Cardiac muscle cell (in vitro differentiated cells and primary cell): ENCODE measurements at places on chromosomes 1 and 21. TPM values are rescaled to one million over a fixed set of nuclear protein-coding genes. Genes with fewer than 3 reads are reported as not detected.
A peak's percentile ranks its signal among the peaks of the same experiment; 100 is the strongest.

LCE3E gene
- not detected in 2 replicates for total RNA-seq

LENEP gene
- not detected in 2 replicates for total RNA-seq

ALX3 gene
- 0.11 and 1.1 TPM in 2 replicates for total RNA-seq

CD101 gene
- total RNA-seq, result 0.56 and 0.92 TPM in 2 replicates

NR0B2 gene
- 3.3 and 3.9 TPM in 2 replicates for total RNA-seq

FGR gene
- not detected in 2 replicates for total RNA-seq

DNA sequence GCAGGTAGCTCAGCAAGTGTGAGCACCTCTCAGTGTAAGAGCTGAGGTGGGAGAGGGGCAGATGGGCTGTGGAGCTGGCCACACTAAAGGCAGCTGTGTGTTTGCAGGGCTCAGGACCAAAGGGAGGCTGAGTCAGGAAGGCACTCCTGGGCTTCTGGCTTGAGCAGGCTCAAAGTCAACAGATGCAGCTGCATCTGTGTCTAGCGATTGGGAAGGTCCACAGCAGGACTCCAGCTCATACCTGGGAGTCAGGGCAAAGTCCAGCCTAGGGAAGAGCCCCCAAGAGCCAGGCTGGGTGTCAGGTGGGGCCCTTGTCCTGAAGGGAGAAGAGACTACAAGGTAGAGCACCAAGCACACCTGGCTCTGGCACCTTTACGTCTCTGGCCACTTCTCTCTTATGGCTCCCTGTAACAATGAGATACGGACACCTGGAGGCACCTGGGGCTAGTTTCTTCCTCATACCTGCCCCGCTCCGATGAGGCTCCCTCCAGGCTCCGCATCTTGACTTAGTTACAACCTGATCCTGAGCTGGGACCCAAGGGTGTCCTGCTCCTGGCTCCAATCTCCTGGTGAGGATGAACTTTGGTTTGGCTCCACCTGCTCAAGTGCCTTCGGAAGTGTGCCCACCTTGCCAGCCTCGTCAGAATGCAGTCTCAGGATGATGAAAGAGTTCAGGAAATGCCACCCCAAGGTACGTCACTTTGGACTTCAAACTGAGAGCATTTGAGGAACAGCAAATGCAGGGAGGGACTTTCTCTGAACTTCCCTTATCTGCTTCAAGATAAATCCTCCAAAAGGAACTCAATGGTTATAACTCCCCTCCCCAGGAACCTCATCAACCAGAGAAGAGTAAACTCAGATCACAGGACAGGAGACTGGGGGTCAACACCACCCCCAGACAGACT is 21.5 kb upstream of the SLC2A1 start:
- no peaks in the 10 kb centered on the region for H3K4me1 ChIP-seq
- no peak overlapping the region for H3K4me3 ChIP-seq
- no peak for DNase-seq
- no peak overlapping the region for H3K27ac ChIP-seq
- H3K27me3 ChIP-seq, result no peaks in the 10 kb centered on the region

DNA sequence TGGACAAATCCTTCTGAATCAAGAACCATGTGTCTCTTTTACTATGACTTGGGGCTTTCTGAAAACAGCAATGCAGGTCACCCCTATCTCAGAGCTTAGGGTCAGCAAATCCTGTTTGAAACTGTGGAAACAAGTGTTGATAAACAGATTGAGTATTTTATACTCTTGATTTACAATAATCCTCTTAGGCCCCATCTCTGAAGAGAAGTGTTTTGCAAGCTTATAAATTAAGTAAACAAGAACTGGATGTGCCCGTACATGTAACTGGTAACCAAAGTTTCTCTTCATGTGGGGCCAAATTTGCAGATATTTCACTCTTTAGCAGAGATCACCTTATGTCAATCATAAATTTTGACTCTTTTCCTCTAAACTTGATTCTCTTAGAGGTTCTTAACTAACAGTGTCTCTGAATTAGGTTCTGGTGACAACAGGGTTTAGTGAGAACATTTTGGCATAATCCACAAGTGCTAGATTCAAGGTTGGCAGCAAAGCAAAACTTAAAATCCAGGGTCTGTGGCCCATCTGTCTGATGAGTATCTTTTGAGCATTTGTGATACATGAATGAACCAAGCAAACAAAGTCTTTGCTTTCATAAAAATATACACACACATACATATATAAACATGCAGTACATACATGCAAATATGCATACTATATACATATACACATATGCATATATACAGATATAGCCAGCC is 183.0 kb upstream of the HOOK1 start:
- DNase-seq, result no peak
- no peaks in the 10 kb centered on the region for H3K36me3 ChIP-seq
- no peaks in the 10 kb centered on the region for H3K4me1 ChIP-seq
- H3K27ac ChIP-seq, result no peak overlapping the region
- no peak overlapping the region for H3K4me3 ChIP-seq
- H3K27me3 ChIP-seq, result no peaks in the 10 kb centered on the region

DNA sequence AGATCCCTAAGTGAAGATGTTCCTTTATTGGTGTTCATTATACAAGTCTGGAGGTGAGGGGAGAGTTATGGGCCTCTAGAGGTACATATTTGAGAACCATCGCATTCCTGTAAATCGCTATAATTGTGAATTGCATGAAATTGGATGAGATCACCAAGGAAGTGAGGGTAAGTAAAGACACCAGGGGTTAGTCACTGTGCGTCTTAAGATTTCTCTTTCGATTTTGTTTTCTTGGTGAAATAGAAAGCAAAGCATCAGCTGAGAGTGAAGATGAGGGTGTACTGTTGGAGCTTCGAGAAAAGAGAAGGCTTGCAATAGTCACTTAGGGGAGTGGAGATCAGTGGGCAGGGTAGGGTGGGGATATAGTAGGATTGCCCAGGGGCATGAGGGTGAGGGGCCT is 82.1 kb downstream of the RAVER2 start:
- DNase-seq, result no peak
- no peak overlapping the region for H3K4me3 ChIP-seq
- no peak overlapping the region for H3K27ac ChIP-seq
- no peaks in the 10 kb centered on the region for H3K36me3 ChIP-seq
- peaks cover 11% of the 10 kb centered on the region for H3K4me1 ChIP-seq
- H3K27me3 ChIP-seq, result no peaks in the 10 kb centered on the region

DNA sequence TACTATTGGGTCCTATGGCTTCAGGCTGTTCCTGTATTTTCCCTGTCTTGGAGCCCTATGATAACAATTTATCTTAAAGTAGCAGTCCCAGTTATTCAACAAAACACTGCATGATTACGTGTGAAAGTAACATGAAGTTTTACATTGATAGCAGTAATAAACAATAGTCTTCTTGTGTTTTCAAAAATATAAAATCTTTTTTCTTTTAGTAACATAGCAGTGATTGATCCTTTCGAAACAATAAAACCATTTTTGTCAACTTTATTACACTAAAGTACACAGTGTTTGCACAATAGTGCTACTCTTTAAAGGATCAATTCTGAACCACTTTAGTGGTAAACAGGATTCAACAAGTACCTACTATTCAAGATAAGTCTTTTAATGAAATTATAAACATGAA is 90.6 kb downstream of the GPATCH2 start:
- no peak overlapping the region for H3K27ac ChIP-seq
- H3K4me3 ChIP-seq, result no peak overlapping the region
- H3K36me3 ChIP-seq, result no peaks in the 10 kb centered on the region
- DNase-seq, result no peak
- no peaks in the 10 kb centered on the region for H3K27me3 ChIP-seq
- H3K4me1 ChIP-seq, result no peaks in the 10 kb centered on the region

DNA sequence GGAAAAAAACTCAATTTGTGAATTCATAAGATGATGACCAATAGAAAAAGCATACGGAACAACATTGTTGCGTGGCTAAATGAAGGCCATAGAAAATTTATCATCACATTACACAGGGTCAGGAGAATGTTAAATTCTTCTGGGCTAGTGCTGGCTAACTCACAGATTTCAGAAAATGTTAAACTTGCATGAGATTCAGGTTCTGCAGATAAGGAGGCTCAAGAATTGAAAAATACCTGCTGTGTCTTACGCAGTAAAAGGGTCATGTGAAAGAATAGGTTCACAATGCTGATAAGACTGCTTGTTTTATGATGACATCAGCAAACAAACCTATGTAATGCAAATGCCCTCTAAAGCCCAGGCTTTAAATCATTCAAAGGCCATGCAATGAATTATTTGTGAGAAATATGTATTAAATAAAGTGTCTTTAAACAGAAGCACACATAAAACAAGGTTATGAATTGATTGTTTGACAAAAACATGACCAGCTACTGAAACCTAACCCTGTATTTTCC is 378.8 kb downstream of the USP25 start:
- DNase-seq, result no peak
- H3K27me3 ChIP-seq, result no peaks in the 10 kb centered on the region
- H3K36me3 ChIP-seq, result no peaks in the 10 kb centered on the region
- H3K4me1 ChIP-seq, result peaks cover 17% of the 10 kb centered on the region
- no peak overlapping the region for H3K27ac ChIP-seq
- no peak overlapping the region for H3K4me3 ChIP-seq

DNA sequence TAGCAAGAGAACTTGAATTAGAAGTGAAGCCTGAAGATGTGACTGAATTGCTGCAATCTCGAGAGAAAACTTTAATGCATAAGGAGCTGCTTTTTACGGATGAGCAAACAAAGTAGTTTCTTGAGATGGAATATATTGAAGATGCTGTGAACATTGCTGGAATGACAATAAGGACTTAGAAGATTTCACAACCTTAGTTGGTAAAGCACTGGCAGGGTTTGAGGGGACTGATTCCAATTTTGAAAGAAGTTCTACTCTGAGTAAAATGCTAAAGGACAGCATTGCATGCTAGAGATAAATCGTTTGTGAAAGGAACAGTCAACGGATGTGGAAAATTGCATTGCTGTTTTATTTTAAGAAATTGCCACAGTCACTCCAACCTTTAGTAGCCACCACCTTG is 69.5 kb downstream of the GDAP2 start:
- peaks cover 10% of the 10 kb centered on the region for H3K4me1 ChIP-seq
- no peak overlapping the region for H3K27ac ChIP-seq
- no peaks in the 10 kb centered on the region for H3K27me3 ChIP-seq
- no peak for DNase-seq

DNA sequence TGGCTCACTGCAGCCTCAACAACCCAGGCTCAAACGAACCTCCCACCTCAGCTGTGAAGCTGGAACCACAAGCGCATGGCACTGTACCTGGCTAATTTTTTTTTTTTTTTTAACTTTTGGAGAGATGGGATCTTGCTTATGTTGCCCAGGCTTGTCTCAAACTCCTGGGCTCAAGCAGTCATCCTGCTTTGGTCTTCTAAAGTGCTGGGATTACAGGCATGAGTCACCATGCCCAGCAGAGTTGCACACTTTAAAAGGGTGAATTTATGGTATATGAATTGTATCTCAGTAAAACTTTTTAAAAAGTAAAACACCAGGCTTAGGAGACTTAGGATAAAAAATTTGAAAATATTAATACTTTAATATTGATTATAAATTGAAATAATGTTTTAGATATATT is 99.1 kb downstream of the CLEC20A start:
- H3K4me1 ChIP-seq, result peaks cover 9% of the 10 kb centered on the region
- H3K4me3 ChIP-seq, result no peak overlapping the region
- H3K36me3 ChIP-seq, result no peaks in the 10 kb centered on the region
- no peak overlapping the region for H3K27ac ChIP-seq

DNA sequence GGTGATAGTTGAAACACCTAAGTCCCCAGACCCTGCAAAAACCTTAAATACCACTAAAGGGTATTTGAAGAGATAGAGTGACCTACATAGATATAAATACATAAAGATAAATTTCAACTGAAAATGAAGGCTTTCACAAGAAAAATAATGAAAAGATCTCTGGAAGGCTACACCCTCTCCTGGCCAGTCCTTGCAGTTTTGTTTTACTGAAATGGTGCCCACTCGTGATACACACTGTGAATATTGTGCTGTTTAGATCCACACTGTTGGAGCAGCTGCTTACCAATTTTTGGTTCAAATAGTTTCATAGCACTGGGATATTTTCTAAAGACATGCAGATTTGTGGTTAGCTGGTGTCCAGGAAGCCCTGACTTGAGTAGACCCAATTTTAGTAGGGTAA is 31.5 kb upstream of the RNF187 start:
- peaks cover 3% of the 10 kb centered on the region for H3K27me3 ChIP-seq
- no peak for DNase-seq
- H3K36me3 ChIP-seq, result no peaks in the 10 kb centered on the region
- peak overlapping the region; percentile 54 for H3K4me3 ChIP-seq

- H3K4me3 ChIP-seq, result no peak overlapping the region
- DNase-seq, result no peak
- H3K4me1 ChIP-seq, result no peaks in the 10 kb centered on the region
- no peak overlapping the region for H3K27ac ChIP-seq
- H3K27me3 ChIP-seq, result no peaks in the 10 kb centered on the region
Measured at GRCh38 chr1:33719326-33719725, 144.6 kb upstream of the HMGB4 start.

DNA sequence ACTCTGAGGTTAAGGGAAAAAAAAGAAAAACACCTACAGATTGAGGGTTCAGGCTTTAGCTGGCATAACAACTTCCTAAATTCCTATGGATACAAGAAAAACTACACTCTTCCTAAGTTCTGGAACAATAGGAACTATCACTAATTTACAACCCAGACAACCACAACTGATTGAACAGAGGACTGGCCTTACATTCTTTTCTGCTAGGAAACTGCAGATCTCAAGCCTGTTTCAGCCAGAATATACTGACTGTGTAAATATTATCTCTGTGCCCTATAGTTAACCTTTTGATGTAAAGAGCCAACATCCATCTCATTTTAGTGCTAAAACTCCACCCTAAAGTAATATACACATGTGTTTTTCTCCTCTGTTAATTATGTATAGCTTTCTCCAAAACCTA is 1186.5 kb upstream of the TMPRSS15 start:
- no peaks in the 10 kb centered on the region for H3K36me3 ChIP-seq
- peak; percentile 8 for DNase-seq
- no peaks in the 10 kb centered on the region for H3K27me3 ChIP-seq
- H3K4me3 ChIP-seq, result no peak overlapping the region
- no peak overlapping the region for H3K27ac ChIP-seq
